NCI-H774 (cell line): ENCODE measurements at places on chromosomes 3 and 15.

DNA sequence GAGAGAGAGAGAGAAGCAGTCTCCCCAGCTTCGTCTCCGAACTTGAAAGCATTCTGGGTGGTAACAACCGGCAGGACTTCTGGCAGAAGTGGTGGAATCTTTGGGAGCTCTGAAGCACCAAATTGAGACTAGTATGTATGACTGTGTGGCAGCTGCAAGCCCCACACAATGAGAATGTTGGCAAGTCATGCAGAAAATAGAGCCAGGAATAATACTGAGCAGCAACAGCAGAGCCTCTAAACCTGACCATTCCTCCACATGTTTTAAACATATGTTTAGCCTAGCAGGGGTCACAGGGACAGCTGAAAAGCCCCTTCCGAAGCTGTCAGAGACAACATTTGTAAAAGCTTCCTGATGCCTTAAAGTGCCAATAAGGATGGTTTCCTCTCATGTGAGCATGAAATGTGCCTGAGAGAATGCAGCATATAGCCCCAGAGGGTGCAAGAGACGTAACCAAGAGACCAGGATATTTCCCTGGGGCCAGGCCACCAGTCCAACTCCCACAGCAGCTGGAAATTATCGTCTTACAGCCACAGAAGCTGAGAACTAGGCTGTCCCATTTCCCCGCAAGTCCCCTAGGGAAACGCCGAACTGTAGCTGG lies 178.6 kb upstream of the CCDC54 start:
- no peak for DNase-seq

GRCh38 chr15:32794973-32795372 lies 77.2 kb downstream of the GREM1 start:
- no peak for DNase-seq

GRCh38 chr3:123694366-123695087 lies 109.7 kb upstream of the HACD2 start:
- DNase-seq, result no peak

GRCh38 chr3:84946240-84946639 lies 12.5 kb upstream of the CADM2 start:
- no peak for DNase-seq

DNA sequence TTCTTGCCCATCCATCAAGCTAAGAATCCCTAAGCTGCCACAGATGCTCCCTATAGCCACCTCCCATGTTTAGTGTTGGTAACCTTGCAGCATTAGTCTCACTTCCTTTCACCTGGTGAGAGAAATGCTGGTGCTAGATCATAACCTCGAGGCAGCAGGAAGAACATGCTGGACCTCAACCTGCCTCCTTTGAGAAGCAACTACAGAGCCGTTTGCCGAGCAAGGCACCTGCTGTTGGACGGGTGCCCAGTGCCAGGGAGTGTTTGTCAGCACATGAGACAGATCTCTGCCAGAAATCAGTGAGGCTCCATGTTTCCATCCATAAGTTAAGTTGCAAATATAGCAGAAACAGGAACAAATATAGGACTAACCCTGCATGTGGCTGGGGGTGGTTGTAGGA lies 955.7 kb downstream of the TUSC7 start:
- DNase-seq, result peak; percentile 11

GRCh38 chr3:49785565-49786356 lies 581 bp downstream of the IP6K1 start:
- no peak for DNase-seq

GRCh38 chr3:126207166-126207565 lies 26.8 kb upstream of the ALDH1L1 start:
- no peak for DNase-seq

- no peak for DNase-seq
These were observed 75.7 kb downstream of the C3orf38 start for GRCh38 chr3:88225326-88226008.

- no peak for DNase-seq
These were observed 3.4 kb downstream of the IGF1R start for GRCh38 chr15:98651581-98652220.

GRCh38 chr3:22269831-22270230 lies 518.8 kb upstream of the ZNF385D start:
- no peak for DNase-seq

DNA sequence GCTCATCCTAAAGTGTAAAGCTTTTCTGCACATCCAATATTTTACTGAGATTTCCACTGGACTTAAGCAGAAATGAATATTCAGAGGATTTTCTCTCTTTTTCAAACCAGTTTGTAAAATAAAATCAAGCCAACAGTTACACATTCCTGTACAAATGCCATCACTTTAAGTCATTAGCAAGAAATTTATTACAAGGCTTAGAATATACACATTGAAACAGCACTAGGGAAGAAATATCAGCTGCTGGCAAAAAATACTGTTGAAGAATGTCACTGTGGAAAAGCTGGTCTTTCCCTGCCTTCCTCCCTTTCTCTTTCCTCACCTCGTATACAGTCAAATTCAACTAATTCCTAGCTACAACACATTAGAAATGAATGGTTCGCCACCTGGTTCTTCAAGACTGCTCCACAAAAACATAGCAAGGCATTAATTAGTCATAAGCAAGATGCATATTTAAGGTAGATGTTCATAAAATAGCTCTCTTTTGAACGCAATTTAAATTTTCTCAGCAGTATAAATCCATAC lies 21.3 kb downstream of the PLOD2 start:
- no peak for DNase-seq

GRCh38 chr3:130389743-130390478 lies 44.4 kb downstream of the COL6A5 start:
- no peak for DNase-seq

- no peak for DNase-seq
These were observed at the start of gene NDN for GRCh38 chr15:23687143-23687470. TSS of gene NDN (minus strand) at chr15:23687305. CDS start at chr15:23687217, 88 bp downstream.

DNA sequence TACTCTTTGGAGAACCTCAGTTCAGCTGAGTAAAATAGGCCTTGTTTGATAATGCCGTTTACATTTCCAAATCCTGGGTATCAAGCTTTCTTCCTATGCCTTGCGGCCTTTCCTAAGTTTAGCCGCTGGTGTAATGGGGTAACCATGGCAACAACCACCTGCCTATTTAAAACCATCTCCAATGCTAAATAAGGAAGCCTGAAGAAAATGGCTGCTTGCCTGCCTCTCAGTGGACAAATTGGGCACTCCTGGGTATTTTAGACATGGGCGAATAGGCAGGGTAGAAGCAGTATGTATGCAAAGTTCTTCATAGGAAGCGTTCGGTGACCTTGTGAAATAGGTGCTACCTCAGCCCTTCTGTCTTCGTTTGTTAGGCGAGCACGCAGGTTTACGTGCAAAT lies 122.7 kb downstream of the DGKG start:
- peak; percentile 14 for DNase-seq

- DNase-seq, result no peak
These were observed 130.1 kb upstream of the SOX2 start for GRCh38 chr3:181581656-181582055.

DNA sequence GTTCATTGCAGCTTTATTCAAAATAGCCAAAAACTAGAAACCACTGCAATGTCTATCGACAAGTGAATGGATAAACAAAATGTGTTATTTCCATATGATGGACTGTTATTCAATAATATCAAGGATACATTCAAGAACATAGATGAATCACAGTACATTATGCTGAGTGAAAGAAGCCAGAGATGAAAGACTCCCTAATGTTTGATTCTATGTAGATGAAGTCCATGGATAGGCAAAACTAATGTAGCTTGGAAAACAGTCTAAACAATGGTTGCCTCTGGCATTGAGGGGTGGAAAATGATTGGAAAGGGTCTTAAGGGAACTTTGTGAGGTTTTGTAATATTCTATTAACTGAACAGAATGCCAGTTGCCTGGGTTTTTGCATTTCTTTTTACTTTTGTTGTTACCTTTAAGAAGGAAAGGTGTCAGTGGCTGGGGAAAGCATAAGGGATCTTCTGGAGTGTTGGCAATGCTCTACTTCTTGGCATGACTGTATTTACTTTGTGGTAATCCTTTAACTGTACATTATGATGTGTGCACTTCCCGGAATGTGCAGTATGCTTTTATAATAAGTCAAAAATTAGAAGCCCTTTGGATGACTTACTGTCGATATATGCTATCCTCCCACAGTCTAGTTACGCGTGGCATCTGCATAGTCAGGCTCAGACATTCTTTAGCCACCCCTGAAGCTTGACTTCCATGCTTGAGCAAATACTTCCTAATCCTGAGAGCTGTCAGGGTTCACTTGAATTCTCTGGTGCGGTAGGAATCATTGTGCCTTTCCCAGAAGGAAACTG lies 20.5 kb upstream of the ATP10A start:
- no peak for DNase-seq

- no peak for DNase-seq
These were observed 80.1 kb downstream of the MYO1E start for GRCh38 chr15:59292442-59293151.

DNA sequence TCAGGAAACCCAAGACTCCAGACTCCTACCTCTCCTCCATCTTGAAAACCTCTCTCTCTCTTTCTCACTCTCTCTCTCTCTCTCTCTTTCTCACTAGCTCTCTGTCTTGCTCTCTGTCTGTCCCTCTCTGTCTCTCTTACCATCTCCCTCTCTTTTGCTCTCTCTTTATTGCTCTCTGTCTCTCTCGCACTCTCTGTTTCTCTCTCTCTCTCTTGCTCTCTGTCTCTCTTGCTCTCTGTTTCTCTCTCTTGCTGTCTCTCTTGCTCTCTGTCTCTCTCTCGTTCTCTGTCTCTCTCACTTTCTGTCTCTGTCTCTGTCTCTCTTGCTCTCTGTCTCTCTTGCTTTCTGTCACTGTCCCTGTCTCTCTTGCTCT lies 75.0 kb upstream of the NR2E3 start:
- no peak for DNase-seq

DNA sequence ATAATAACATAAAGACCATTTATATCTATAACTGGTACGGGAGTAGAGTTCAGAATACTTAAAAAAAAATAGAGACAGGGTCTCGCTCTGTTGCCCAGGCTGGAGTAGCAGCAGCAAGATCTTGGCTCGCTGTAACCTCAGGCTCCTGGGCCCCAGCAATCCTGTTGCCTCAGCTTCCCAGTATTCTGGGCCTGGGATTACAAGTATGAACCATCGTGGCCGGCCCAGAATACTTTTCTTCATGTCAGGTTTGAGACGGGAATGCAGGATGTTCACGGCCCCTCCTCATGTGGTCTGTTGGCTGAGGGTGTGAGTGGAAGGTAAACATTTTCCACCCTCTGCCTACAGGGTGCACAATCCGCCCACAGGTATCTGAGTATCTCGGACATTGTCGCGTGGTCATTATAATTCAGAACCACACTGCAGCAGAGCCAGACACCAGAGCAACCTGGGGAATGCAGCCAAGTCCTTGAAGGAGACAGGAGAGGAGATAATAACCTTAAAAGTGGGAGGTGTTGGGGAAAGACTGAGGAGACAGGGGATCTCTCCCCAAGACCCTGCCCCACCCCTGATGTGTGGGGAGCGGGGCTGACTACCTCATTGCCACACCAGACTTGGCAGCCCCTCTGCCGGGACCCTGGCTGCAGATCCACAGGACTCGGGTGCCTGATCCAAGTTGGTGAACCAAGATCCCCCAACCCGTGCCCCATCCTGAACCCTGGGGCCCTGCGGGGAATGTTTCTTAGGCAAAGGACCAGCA lies 106.8 kb downstream of the ADCY5 start:
- no peak for DNase-seq

DNA sequence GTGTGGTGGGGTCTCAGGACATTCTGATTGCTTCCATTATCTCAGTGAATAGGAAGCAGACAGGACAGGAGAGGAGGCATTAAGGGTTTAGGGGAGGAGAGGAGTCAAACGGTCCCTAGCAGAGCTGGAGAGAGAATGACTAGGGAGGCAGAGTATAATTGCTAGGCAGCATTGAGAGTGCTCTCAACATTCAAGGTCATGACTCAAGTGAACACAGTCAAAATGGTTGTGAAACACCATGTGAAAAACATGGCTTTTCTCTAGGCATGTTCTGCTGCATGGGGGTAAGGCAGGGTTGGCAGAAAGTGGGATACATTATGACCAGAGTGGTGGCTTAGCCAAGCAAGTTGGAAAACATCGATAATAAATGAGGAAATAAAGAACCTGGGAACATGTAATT lies 19.5 kb upstream of the HRH1 start:
- DNase-seq, result no peak

DNA sequence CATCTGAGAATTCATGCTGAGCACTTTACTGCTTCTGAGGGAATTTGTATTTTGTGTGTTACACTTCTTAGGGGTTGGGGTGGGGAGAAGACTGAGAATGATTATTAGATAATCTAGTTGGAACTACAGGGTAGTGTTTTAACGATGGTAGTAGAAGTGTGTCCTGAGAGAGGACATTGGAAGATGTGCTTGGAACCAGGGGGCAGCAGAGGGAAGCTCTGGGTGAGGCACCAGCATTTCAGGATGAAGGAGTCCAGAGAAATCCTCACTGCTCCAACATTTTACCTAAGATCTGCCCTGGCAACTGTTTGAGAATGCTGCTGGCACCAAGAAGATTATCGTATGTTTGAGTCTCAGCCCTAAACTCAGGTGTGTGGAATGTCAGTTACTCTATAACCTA lies 145.5 kb downstream of the SQOR start:
- DNase-seq, result no peak

GRCh38 chr3:4604693-4605092 lies 111.5 kb downstream of the ITPR1 start:
- no peak for DNase-seq

- DNase-seq, result no peak
These were observed 127.5 kb upstream of the PLXNA1 start for GRCh38 chr3:126855374-126855773.

DNA sequence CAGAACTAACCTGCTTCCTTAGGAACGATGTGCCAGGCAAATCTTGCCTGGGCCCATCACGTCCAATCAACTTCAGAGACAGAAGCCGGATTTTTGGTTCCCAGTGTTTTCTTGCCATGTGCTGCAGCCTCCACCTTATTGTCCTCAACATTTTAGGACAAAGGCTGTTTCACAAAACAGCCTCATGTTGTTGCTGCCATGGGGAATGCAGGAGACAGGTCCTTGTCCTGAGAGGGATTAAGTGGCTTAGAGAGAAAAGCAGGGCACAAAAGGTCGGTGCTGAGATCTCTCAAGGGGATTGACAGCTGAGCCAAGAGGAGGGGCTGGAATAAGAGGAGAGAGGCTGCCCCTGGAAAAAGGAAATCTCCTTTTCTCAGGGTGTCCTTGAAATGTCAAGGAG lies 11.3 kb upstream of the NMNAT3 start:
- DNase-seq, result no peak

- DNase-seq, result no peak
These were observed 160.8 kb downstream of the SYNPR start for GRCh38 chr3:63438826-63439371.

DNA sequence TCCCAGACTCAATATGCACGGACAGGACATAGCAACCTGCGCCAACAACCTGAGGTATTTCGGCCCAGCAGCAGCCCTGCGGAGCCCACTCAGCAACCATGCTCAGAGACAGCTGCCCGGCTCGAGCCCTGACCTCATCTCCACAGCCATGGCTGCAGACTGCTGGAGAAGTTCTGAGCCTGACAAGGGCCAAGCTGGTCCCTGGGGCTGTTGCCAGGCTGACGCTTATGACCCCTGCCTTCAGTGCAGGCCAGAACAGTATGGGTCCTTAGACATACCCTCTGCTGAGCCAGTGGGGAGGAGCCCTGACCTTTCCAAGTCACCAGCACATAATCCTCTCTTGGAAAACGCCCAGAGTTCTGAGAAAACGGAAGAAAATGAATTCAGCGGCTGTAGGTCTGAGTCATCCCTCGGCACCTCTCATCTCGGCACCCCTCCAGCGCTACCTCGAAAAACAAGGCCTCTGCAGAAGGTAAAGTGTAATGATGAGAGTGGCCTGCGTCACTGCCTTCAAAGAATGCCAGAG lies 25.5 kb downstream of the TMEM41A start:
- DNase-seq, result no peak

- DNase-seq, result no peak
These were observed 277.9 kb upstream of the RARB start for GRCh38 chr3:25150199-25150598.
